ENCODE measurements at places on chromosomes 3 and 15.

DNA sequence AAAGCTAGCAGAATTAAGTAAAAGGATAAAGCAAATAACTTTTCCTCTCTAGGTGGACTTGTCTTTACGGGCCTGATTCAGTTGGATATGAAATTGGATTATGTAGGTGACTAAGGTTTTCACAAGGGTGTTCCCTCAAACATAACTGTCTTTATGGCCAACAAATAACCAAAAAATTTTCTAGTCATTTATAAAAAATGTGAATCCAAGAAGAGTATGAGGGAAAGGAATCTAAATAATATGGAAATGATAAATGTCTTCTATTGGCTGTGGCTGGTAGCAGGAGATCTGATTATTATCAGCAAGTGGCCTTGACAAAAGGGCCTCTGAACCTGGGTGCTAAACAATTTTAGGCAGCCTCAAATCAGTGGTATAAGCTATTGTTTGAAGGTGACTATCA lies 594.0 kb upstream of the UBE2E2 start:
- no peak for DNase-seq

GRCh38 chr3:23455775-23456174 lies 252.6 kb downstream of the UBE2E2 start:
- DNase-seq, result no peak

DNA sequence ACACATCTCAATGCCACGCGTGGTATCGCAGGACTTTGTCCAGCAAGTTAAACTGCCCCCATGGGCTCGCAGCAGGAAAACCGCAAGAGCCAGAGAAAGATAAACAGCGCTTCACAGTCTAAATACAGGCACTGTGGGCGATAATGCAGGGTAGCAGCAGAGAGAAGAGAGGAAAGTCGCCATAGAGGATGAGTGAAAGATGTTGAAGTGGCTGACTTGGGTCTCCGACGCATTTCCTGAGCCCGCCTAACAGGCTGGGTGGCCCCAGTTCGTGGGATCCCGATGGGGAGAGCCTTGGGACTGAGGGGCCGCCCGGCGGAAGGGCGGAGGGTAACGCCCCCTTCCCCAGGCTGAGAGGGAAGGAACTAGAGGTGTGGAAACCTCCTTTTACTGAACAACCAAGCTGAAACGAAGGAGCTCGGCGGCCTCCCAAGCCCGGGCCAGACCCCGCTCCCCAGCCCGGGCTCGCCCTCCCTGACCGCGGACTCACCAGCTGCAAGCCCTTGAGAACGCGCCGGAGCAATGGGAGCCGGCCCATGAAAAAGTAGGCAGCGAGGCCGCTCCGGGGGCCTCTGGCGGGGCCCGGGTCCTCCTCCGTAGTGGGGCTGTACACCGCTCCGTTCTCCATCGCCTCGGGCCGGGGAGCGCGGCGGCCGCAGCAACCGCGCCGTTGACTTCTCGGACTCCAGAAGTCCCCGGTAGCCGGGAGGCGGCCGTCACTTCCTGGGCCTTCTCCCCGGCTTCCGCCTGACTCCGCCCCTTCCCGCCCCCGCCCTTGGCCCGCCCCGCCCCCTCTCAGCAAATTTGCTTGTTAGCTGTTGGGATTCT lies at the start of gene CMTM6:
Gene CMTM6, minus strand, starts transcription at position 735 of the 828 bp plus-strand sequence. Its CDS starts 107 bp downstream, at position 628.
- DNase-seq, result peak; percentile 68

- DNase-seq, result no peak
Measured at GRCh38 chr3:46928282-46928681, 48.3 kb downstream of the CCDC12 start.

DNA sequence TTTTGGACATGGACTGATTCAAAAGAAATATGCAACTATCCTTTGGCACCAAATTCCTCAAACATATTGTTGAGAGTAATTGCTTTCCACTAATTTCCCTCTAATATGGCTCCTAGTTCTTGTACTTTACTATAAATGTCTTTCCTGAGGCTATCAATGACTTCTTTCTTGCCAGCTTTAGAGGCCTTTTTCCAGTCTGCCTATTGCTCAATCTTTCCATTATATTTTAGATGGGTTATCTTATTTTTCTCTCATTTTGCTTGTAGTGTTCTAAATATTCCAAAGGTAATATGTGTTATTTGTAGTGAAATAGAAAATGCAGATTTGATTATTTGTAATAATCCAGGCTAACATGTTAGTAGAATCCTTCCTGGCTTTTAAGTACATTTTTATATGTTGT lies 11.5 kb upstream of the TEX9 start:
- DNase-seq, result no peak

DNA sequence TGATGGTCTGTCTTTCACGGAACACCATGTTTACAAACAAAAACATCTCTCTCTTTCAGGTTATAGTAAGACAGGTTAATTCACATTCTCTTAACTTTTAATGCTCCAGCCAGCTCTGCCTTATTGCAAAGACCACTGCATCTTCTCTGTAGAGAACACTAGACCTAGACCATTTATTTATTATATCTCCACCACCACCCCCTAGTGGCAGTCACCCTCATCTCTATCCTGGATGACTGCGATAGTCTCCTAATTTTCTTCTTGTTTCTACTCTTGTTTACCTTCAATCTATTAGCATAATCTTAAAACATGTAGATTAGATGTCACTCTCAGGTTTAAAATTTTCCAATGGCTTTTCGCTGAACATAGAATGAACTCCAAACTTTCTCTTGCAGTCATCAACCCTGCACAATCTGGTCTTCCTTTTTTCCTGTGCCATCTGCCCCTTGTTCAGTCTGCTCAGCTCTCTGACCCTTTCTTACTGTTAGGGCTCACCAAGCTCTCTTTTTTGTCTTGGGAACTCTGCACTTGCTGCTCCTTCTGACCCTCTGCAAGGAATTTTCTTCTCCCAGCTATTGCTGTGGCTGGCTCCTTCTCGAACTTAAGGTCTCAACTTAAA lies 155.6 kb downstream of the SQOR start:
- no peak for DNase-seq

DNA sequence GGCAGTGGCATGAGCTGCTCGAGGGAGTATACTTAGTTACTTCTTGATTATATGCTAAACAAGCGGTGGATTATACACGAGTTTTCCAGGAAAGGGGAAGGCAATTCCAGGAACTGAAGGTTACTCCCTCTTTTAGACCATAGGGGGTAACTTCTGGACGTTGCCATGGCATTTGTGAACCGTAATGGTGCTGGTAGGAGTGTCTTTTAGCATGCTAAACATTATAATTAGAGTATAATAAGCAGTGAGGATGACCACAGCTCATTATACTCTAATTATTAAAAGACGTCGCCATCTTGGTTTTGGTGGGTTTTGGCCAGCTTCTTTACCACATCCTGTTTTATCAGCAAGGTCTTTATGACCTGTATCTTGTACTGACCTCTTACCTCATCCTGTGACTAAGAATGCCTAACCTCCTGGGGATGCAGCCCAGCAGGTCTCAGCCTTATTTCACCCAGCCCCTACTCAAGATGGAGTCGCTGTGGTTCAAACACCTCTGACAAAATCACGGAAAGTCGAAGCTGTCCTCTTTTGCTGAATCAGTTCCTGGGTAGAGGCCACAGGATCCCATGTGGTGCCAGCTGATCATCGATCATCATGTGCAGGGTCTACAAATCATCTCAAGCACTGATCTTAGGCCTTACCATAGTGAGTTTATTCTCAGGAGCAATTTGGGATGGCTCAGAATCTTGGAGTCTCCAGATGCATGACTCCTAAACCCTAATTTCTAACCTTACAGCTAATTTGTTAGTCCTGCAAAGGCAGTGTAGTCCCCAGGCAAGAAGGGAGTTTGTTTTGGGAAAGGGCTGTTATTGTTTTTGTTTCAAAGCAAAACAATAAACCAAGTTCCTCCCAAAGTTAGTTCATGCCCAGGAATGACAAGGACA lies 149.1 kb downstream of the TJP1 start:
- no peak for DNase-seq

DNA sequence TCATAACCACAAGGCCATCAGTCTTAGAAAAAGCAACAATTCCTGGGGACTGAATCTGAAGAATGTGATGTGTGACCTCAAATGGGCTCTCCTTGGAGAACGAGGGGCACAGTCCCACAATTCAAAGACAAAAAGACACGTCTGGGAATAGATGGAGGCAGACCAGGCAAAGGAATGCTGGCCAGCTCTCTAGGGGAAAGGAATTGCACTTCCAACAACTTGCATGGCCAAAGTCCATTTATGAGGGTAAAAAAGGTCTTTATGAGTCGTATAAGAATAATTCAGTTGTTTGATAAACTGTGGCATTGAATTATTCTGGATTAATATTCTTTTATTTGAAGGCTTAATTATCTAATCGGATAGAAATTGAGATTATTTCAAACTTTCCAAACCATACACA lies 180.5 kb upstream of the FEZF2 start:
- DNase-seq, result no peak

Data from caudate nucleus (tissue), 63 donors.